ENCODE measurements at places on chromosomes 16 and 17. TPM values are rescaled to one million over a fixed set of nuclear protein-coding genes. Genes with fewer than 3 reads are reported as not detected.
A peak's percentile ranks its signal among the peaks of the same experiment; 100 is the strongest.

GRCh38 chr17:76056882-76057281, 15.4 kb downstream of the SRP68 start:
- no peak for DNase-seq

DNA sequence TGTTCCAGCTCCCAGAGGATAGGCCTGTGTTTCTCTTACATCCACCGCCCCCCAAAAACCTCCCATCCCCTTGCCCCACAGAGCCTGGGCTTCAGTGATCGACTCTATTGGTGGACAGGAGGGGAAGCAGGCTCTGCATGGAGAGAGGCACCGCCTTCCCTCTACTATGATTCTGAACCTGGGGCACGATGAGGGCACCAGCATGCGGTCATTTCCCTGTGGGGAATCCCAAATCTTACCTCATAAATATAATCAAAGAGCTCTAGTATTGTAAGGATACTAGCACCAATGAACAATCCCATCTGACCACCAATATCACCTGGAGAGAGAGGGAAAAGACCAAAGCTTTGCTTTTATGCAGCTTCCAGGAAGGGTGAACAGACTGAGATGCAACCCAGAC, 25.7 kb downstream of the SPACA3 start:
- no peak for DNase-seq

GRCh38 chr17:1039123-1039507, 42.2 kb downstream of the TIMM22 start:
- no peak for DNase-seq

- DNase-seq, result peak; percentile 52
These were observed 721 bp downstream of the TBCD start for GRCh38 chr17:82752371-82753200.

DNA sequence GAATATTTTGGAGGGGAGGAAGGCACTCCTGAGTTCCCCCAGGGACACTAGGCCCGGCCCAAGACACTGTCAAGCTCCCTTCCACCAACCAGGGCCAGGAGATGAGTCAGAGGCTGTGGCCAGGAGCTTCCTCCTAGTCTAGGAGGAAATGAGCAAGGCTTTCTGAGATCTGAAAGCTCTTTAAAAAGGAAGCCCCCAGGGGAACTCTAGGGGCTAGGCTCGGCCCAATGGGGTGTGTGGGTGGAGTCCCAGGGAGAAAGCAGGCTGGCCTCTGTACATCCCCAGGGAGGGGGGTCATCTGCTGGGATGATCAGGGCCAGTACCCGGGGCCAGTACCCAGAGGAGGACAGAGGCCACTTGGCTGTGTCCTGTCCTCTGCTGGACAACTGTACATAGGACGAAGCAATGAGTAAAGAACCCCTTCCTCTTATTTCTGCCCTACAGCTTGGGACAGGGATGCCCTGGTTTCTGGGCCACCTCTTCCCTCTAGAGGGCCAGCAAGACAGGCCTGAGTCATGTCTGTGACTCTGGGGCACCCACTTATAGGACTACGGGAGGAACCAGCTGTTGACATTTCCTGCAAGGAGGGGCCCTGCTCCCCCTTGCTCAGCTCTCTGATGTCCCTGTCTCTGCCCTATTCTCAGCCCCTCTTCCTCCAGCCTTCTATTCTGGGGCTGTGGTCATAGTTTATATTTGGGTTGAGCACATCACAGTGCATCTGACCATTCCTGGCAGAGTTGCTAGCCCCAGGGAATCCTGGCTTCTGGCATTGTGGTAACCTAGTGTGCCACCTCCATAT, 2.7 kb downstream of the FHOD1 start:
- DNase-seq, result peak; percentile 91

GRCh38 chr16:72739577-72739976, 308.4 kb downstream of the ZFHX3 start:
- DNase-seq, result peak; percentile 1

GRCh38 chr16:87129771-87130170, 187.4 kb downstream of the C16orf95 start:
- peak; percentile 35 for DNase-seq

GPATCH8 gene
- 20.7 TPM for total RNA-seq
